ENCODE measurements at places on chromosomes 4 and X.

DNA sequence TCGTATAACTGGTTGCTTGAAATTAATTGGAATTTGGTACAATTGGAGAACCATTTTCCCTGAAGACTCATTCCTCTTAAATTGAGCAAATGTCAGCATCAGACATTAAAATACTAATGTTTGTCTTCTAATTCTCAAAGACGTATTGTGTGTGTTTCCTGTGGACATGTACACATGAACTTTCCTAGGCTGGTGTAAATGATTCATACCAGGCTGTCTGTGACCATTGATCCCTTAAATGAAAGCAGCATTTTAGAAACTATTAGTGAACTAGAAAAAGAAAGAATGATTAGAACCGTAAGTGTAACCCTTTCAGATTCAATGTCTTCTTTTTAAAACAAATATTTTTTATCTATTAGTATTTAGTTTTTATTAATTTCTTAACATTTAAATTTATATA lies 332.9 kb downstream of the PPP3CA start:
- no peak for DNase-seq

DNA sequence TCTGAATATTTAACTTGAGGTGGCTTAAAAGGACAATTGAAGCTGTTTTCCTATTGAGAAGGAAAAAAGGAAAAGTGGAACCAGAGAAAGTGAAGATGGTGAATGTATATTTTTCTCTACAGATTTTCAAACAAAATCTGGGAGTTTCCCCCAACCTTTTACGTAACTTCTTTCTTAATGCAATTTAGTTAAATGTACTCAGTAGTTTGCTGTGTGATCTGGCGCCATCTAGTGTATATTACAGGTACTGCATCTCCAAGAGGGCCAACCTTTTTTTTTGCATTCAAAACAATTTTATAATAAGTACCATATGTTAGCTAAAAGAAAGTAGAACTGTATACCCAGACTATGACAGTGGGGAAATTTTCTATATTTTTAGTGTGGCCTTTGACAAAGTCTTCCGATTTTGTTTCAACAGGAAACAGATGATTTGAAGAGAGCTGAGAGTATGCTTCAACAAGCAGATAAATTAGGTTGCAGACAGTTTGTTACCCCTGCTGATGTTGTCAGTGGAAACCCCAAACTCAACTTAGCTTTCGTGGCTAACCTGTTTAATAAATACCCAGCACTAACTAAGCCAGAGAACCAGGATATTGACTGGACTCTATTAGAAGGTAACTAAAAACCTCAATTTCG lies 82.0 kb downstream of the PLS3 start:
- peak; percentile 82 for DNase-seq

DNA sequence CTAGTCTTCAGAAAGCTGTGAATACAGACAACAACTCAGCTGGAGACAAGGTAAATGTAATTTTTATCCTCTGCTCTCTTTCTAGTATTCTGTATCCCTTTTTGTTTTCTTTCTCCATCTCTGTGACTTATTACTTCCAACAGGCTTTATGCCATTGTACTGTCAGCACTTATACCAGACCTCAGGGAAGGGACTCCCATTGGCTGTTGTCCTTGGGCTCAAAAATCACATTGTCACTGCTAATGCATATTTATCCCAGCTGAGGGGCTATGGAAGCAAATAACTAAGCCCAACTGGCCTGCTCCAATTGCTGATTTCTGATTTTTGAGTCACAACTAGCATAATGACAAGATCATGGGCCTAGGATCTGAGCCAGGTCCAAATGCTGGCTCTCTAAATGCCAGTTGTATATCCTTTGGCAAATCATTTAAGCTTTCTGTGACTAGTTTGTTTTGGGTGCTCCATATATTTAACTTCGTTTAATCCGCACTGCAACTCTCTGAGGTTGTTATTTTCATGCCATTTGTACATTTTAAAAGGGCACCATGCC lies 395.1 kb upstream of the GNPDA2 start:
- no peak for DNase-seq

- DNase-seq, result no peak
Observed at GRCh38 chr4:136219592-136220125, 1312.6 kb downstream of the PCDH18 start.

GRCh38 chr4:19403786-19404370 lies 847.8 kb upstream of the SLIT2 start:
- no peak for DNase-seq

All from midbrain (tissue), 1 donor.